ENCODE measurements at places on chromosomes 2 and 18.

- no peak for DNase-seq
Measured at GRCh38 chr18:50816419-50817166, 3.2 kb downstream of the MRO start.

DNA sequence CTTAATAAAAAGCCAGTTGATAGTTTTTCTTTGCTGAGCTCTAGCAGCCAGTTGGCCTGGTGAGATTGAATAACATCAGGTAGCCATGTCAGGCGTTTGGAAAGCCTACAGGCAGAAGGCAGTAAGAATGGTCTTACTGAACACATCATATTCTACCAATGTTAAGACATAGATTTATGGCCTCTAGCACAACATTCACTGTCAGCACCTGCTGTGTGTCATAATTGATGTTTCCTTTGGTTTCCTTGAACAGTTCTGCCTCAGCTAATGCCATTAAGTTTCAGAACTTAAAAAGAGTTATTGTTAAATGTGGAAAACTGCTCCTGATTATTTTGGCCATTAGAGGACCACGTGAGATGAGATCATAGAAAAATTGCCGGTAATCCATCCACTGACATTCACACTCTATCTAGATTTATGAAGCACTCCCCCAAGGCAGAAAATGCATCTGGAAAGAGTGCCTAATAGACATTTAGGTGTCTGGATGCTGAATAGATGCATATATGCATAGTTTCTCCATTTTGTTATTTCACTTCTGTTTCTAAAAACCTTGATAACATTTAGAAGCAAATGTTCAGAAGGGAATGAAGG is 434.7 kb downstream of the PTPRM start:
- DNase-seq: no peak

DNA sequence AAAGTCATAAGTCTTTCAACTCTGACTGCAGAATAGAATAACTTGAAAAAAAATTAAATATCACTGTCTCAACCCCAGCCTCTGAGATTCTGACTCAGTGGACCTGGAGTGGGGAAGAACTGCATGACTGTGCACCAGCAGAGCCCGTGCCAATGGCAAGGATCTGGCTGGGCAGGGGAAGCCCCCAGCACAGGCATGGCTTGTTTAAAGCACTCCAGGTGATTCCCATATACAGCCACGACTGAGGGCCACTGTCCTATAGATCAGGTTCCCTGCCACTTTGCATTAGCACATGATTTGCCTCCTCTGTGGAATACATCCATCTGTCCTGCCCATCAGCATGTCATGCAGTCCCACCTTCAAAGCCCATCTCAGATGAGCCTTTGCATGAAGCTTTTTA is 45.9 kb upstream of the NCK2 start:
- DNase-seq: no peak

- DNase-seq: no peak
Measured at GRCh38 chr18:23529604-23530003, 26.3 kb downstream of the RMC1 start.

GRCh38 chr2:47000679-47001075 is 85.1 kb upstream of the MCFD2 start:
- no peak for DNase-seq

GRCh38 chr2:118242216-118242615 is 153.9 kb downstream of the INSIG2 start:
- no peak for DNase-seq

- no peak for DNase-seq
Measured at GRCh38 chr2:25596516-25597244, 76.7 kb downstream of the DTNB start.

- no peak for DNase-seq
Measured at GRCh38 chr2:45734952-45735351, 83.5 kb downstream of the PRKCE start.

- DNase-seq: no peak
Measured at GRCh38 chr2:27250652-27251379, 12.0 kb downstream of the SLC30A3 start.

DNA sequence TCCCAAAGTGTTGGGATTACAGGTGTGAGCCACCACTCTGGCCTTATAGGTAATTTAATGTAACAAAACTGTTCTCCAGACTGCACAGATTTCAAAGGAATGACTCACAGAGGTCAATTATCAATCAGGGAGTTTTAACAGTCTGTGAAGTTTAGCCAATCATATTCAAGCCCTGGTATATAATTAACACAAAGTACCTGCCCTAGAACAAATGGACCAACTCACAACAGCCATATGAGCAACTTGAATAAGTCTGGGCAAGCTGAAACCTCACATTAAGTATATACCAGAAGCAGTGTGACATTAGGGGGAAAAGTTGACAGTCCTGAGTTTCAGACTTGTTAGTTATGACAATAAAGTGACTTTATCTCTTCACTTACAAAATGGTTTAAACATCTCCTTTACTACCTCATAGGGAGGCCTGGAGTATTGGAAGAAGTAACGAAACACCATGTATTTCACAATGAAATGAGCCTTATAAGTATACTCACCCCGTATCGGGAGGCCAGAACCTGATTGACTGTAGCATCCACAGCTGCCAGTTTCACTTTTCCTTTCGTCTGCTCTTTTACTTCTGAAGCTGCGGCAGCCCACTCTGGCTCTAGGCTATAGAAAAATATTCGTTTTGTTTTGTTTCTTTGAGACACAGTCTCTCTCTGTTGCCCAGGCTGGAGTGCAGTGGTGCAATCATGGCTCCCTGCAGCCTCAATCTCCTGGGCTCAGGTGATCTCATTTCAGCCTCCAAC is 22.2 kb downstream of the PDIA6 start:
- no peak for DNase-seq

- DNase-seq: no peak
Measured at GRCh38 chr2:233354971-233355574, 779 bp downstream of the DGKD start.

- no peak for DNase-seq
Measured at GRCh38 chr18:79302120-79302519, 93.6 kb upstream of the NFATC1 start.

DNA sequence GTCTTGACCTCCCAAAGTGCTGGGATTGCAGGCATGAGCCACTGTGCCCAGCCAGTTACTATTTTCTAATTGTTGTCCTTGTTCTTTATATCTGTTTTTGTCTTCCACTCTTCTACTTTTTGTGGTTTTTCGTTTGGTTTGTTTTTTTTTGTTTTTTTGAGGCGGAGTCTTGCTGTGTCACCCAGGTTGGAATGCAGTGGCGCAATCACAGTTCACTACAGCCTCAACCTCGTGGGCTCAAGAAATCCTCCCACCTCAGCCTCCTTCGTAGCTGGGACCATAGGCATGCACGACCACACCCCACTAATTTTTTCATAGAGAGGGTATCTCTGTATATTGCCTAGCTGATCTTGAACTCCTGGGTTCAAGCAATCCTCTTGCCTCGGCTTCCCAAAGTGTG is 100.7 kb downstream of the EHBP1 start:
- DNase-seq: no peak

DNA sequence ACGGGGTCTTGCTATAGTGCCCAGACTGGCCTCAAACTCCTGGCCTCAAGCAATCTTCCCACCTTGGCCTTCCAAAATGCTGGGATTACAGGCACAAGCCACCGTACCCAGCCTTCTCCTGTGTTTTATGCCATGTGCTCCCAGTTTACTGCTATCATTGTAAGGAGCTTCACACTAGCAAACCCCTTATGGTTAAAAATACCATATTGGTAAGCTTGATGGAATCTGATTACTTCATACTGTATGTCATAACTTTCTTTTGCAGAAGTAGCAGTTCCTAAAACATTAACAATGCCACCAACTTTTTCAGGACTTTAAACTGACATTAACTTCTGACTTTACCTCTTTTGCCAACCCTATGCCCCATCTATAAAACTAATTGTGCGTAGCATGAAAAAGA is 36.2 kb downstream of the HAT1 start:
- no peak for DNase-seq

GRCh38 chr18:79498662-79499061 is 102.9 kb downstream of the NFATC1 start:
- no peak for DNase-seq

DNA sequence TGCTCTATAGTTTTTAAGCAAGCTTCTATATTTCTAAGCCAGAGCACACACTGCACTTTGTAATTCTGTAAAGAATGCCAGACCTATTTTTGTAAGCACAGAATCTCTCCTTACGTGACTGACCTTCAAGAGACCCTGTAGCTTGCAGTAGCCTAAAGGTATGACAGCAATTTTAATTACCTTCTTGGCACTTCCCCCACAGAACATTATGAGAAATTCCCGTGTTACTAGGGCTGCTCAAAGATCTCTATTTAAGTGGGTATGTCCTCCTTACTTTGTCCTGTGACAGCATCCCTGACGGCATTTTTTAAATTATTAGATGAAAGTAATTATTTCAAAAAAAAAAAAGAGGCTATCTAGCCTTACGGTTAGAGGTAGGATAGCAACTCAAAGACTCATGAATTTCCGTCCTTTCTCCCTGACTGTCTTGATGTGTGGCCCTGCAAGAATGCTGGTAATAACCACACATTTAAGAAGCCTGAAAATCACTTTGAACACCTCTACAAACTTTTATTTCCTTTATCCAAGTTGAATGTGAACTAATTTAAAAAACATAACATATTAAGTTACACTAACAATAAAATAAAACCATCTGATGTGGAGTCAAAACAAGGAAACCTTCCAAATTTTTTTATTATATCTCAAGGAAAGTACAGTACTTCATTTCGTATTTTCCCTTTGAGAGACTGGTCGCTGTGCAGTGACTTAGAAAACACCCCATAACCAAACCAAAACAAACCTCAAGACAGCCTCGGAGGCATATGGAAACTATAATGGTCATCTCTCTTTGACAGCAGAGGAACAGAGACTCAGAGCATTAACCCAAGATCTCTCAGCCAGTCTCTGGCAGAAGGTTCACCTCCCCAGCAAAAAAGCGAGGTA is 54.9 kb downstream of the THUMPD2 start:
- no peak for DNase-seq

DNA sequence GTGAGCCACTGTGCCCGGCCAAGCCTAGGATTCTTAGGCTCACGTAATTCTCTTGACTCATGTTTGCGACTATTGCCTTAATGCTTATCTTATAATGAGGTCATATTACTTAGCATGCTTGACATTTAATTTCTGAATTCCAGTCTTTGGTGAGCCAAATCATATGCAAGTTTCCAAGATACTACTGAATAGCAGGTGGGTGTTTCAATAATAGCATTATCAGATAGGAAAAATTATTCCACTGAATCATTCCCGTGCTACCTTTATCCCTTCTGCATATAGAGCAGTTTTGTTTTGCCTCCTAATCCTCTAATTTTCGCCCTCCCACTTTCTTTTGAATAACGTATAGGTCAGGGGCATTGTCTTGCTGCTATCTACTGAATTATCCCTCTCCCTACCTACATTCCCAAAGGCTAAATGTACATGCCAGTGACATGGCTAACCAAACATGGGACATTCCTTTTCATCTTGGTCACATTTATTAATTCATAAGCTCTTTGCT is 4.9 kb downstream of the DAW1 start:
- DNase-seq: no peak

GRCh38 chr18:24915547-24915946 is 436.4 kb downstream of the ZNF521 start:
- DNase-seq: no peak

- no peak for DNase-seq
Measured at GRCh38 chr2:68190991-68191731, 33.5 kb downstream of the PNO1 start.

DNA sequence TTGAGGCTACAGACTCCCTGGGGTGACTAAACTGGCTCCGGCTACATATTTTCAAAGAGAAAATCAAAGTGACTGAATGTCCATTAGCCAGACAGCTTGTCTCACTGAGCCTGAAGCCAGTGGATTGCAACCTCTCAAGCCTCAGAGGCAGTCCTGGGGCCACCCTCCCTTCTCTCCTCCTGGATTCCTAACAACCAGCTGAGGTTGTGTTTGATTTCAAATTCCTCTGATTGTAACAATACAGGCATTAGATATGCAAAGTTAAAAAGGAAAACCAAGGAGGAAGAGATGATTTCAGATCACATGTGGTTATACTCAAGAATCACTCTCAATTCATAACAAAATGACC is 101.0 kb upstream of the LMAN1 start:
- DNase-seq: no peak

DNA sequence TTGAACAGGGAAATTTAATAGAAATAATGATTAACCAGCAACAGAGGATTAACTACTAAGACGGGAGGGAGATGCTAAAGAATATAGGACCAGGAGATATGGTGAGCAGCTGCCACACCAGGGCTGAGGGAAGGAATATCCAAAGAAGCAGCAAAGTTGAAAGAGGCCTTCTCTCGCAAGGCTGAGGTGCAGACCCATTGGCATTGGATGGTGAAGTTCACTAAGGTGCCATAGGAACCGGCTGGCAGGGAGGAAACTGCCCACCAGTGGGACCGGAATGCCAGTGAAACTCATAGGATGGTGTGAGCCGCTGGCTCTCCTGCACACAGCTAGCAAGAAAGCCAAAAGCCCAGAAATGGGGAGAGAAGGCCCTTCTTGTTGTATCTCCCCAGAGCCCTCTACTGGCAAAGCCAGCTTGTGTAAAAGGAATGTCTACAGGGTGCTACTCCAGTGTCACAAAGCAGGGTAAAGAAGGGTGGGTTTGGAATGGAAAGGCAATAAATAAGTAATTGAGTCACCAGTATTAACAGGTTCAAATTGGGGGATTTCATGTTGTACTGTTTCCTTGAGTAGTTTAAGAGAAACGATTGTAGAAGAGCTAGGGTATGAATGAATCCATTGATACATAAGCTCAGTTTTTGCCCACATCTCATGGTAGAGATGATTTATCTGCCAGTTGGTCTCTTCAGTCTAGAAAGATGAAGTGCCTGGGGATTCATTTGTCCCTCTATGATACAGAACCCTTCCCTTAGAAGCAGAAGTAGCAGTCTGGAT is 36.0 kb downstream of the FARP2 start:
- no peak for DNase-seq

GRCh38 chr18:77344786-77345500 is 95.3 kb downstream of the GALR1 start:
- no peak for DNase-seq

DNA sequence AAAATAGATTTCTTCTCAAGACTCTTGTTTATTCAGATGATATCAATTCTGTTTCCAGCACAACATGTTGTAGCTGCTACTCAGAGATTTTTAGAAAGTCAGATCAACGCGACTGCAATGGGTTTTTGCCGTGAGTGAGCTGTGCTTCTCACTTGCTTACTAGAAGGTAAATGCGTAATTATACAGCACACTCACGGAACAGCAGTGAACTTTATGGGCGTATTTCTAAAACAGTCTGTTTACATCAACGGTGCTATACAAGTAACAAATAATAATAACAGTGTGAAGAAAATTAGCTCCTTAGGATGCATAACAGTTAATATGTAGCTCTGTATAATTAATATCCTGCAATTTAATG is 533.6 kb downstream of the RNF144A start:
- DNase-seq: no peak

All from activated T-helper 1 cell treated with anti-CD3 and anti-CD28 coated beads, Interleukin-2, amount 50 U/mL, for 16 hours (primary cell).